Bladder microvascular endothelial cell (primary cell): ENCODE measurements at places on chromosomes 11 and 22. TPM values are rescaled to one million over a fixed set of nuclear protein-coding genes. Genes with fewer than 3 reads are reported as not detected.

Gene RHOD
- 8.4 and 20.8 TPM in 2 replicates for total RNA-seq

Gene MRGPRX4
- 0.57 TPM in 1 of 2 replicates, not detected in the other for total RNA-seq

Gene PRG3
- not detected in 2 replicates for total RNA-seq

Gene MAPK8IP1
- 1.5 and 3.2 TPM in 2 replicates for total RNA-seq

Gene C11orf97
- not detected in 2 replicates for total RNA-seq

Gene GAB4
- not detected in 2 replicates for total RNA-seq

Gene UFD1
- total RNA-seq = 99.4 and 116 TPM in 2 replicates

Gene AQP11
- total RNA-seq = 0.16 and 0.31 TPM in 2 replicates

Gene RFPL2
- total RNA-seq = not detected in 2 replicates

Gene FGF4
- not detected in 2 replicates for total RNA-seq

Gene CAPN5
- 1.5 and 6.4 TPM in 2 replicates for total RNA-seq

Gene FAM111B
- total RNA-seq = 13.9 and 31.7 TPM in 2 replicates

Gene NRIP3
- 0.82 and 5.5 TPM in 2 replicates for total RNA-seq

Gene SCO2
- 1.8 and 5.8 TPM in 2 replicates for total RNA-seq

Gene MUC6
- not detected in 2 replicates for total RNA-seq

Gene IL18
- total RNA-seq = 0.13 and 0.16 TPM in 2 replicates

Gene INS
- total RNA-seq = not detected in 2 replicates

Gene GTSE1
- total RNA-seq = 6.8 and 10.0 TPM in 2 replicates

Gene PLEKHB1
- total RNA-seq = 0.16 and 1.6 TPM in 2 replicates

Gene PLXNB2
- total RNA-seq = 63.8 and 185 TPM in 2 replicates

Gene SYT8
- 0.06 TPM in 1 of 2 replicates, not detected in the other for total RNA-seq
